ENCODE measurements at places on chromosomes 6 and 20.

DNA sequence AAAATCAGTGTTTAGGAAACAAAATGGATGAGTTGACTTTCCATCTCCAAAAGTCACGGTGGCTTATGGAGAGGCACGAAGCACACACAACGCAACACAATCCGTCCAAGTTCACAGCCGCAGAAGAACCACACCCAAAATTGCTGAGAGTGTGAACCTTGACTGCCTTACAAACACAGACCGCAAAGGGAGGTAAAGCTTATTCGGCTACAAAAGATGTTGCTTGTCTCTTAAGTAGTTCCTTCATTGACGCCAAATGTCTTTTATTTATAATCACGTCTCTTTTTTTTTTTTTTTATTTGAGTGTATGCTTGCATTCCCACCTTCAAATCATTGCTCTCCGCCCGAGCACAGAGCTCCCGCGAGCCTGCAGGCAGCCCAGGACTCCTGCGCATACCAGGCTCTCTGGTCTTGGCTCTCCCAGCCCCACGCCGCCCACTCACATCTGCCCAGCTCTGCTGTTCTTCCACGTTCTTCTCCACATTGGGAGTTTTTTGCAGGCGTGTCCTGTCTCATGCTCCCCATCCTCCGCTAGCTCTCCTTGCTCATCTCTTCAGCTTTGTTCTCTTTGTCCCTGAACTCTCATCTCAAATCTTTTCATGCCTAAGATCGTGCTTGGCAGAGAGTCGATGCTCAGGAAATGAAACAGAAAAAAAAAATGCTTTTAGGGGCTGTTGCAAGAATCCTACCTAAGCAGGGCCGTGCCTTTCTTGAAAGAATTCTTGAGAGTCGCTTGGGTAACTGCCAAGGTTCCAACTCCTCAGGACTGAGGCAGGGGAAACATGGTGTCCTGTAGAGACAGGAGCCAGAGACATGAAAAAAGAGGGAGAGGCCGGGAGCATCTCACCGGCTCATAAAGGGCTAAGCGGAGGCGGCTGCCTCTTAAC, 25.8 kb downstream of the LY86 start:
- no peak for DNase-seq

DNA sequence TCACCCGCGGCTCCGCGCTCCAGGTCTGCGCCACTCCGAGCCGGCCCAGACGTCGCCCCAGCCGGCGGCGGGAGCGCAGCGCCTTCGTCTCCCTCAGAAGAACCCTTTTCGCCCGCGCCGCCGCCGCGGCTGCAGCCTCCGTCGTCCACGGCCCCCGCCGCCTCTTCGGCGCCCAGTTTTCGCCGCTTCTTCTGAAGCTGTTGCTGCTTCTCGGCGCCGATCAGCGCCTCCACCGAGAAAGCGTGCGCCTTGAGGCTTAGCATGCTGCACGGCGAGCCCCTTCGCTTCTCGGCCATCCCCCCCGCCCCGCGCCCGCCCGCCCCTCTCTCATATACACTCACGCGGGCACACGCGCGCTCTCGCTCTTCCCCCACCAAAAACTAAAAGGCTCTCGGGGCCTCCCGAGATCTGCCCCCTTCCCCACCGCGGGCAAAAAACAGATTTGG, 489 bp downstream of the TBX18 start:
- no peak for DNase-seq

GRCh38 chr20:25574411-25574810, 10.9 kb downstream of the NINL start:
- no peak for DNase-seq

DNA sequence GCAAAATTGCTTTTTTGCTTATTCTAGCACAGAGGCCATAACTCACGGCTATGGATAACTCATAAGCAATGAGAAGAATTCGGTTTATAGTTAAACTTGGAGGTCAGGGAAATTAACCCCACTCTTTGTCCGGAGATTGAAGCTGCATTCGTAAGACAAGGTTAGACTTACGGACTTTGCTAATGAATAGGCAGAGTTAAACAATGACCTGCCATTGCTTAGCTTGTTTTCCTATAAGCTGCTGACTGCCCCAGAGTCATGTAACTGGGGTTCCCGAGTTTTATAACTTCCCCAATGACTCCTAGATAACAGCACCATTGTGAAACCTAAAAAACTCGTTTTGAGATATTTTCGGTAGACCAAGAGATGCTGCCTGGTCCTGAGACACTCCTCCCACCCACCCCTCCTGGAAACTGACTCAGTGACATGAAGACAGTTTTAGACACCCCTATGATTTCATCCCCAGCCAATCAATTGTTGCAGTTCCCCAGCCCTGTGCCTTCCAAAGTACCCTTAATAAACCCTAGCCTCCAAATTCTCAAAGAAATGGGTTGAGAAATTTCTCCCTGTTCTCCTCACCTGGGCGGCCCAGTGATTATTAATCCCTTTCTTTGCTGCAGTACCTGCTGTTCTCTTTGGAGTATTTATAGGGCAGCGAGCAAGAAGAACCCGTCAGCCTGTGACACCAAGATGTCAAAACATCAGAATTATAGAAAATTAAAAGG, 33.1 kb upstream of the MCUR1 start:
- no peak for DNase-seq

DNA sequence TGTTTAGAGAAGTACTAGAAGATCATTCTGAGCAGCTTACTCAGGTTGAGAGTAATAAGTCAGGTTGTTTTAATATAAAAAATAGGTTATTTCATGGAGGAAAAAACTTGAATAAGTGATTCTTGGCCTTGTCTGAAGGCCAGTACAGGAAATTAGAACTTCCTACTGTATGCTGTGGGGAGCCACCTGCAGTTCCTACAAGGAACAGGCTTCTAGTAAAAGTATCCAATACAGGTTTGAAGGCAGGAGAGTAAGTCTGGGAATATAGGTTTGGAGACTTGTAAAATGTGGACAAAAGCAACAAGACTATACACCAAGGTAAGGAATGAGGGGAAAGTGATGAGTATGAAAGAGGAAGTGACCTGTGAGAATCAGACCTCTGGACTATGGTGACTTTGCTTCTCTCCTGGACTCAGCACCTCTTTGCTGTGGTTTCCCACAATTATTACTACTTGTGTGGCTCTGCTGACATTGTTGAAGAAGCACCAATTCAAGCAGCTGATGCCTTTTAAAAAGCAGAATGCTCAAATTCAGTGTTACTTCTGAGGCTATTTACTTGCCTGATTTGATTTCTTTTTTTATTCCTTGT, 278.6 kb downstream of the TBC1D7 start:
- no peak for DNase-seq

GRCh38 chr20:20303742-20304141, 64.2 kb upstream of the INSM1 start:
- no peak for DNase-seq

DNA sequence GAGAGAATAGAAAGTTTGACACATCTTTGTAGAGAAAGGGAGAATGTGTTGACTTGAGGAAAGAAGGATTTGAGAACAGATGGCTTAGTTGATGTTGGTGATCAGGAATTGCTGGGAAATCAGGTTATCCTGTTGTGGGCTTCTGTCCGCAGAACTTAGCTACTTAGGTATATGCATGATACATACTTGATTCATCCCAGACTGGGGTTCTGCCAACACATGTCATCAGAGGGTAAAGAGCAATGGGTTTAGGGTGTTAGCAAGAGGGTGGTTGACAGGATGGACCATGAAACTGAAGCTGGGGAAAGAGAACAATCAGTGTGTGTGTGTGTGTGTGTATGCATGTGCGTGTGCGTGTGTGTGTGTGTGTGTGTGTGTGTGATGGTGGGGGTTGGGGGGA, 50.6 kb upstream of the NELFCD start:
- no peak for DNase-seq

DNA sequence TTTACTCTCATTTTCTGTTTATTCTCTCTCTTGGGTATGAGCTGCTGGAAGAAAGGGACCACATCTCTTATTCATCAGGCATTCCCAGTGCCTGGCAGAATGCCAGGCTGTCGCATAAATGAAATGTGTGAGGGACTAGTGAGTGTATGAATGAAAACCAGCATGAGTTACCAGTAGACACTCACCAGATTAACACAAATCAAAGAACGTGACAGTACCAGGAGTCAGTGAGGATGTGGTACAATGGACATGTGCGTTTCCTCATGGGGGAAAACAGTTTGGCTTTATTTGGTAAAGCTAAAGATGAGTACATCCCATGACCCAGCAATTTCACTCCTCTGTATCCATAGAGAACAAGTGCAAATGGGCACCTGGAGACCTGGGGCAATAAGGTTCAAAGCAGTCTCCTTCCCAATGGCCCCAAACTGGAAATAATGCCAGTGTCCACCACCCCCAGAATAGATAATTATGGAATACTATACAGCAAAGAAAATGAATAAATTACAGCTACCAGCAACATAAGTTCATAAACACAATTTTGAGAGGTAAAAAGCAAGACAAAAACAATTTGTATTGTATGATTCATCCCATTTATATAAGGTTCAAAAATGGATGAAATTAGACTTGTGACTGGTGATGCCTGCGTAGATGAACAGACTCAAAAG, 93.3 kb downstream of the CDH22 start:
- DNase-seq = no peak

DNA sequence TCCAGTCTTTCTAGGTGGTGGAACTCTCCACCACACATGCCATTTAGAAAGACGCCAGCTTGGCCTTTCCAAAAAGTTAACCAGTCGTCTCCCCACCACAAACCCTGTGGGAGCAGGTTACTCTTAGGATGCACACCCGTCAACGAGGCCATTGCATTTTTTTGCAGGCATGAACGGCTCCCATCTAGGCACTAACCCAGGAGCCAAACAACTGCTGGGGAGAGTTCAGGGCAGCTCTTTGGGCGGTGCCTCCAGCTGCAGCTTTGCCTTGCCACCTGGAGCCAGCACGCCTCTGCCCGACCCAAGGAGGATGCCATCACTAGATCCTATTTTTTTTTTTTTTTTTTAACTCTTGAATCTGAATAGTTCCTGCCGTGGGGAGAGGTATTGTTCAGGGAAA, 39.9 kb downstream of the TBC1D7 start:
- no peak for DNase-seq

DNA sequence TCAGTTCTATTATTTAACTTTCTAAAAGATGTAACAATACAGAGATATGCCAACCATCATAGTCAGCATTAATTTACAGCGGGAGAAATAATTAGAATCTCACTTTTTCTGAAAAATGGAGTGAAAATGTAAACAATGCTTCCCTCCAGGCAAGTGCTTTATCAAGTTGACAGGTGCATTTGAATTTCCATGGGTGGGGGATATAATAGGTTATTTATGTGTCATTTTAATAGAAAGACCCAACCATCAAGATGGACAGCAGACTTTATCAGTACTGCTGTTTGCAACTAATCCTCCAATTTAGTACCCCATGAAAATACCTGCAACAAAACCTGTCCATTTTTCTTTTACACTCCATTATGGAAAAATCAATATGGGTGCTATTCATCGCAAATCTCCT, 780.1 kb downstream of the TFAP2A start:
- no peak for DNase-seq

GRCh38 chr6:35368038-35368887, 25.9 kb downstream of the PPARD start:
- no peak for DNase-seq

DNA sequence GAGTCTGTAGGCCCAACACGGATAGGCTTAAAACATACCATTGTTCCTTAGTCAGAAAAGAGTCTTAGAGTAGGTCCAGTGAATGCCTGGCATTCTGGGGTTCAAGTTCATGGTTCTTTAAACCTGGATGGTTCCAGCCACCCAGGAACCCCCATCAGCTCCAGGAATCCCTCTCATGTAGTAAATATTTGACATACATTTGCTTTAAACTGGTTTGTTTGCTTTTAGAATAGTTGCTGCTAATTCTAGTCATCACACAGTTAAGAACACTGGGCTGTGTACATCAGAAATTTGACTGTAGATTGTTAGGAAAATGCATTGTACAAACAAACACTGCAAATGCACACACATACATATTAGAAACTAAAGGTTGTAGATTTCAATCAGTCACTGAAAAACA, 30.6 kb upstream of the PBOV1 start:
- no peak for DNase-seq
